ENCODE measurements at places on chromosomes 3 and 15. TPM values are rescaled to one million over a fixed set of nuclear protein-coding genes. Genes with fewer than 3 reads are reported as not detected.

The IL5RA gene
- 0.73 TPM for polyA plus RNA-seq

The GP5 gene
- 0.40 TPM for polyA plus RNA-seq

The RLBP1 gene
- not detected for polyA plus RNA-seq

The TERC gene
- polyA plus RNA-seq, result 0.35 TPM

The MYO5C gene
- 32.7 TPM for polyA plus RNA-seq

The ZCWPW2 gene
- 2.8 TPM for polyA plus RNA-seq

GRCh38 chr3:159732172-159733111 lies 256.2 kb upstream of the IL12A start:
- no peak for DNase-seq

DNA sequence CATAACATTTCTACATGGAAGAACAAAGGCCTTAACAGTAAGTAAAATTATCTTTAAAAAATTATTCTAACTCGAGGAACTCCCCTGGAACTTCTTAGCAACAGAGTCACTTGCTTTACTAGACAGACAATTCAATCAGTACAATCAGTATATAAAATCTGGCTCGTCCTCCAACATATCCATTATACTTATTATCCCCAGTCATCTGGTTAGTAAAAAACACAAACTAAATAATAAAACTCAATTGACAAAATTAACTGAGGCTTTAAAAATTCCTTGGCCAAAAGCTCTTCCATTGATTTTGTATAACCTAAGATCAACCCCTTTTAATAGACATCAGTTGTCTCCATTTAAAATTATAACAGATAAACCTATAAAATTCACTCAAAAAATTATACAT lies 105.6 kb downstream of the MYRIP start:
- DNase-seq, result no peak

- no peak for DNase-seq
Observed at GRCh38 chr15:41512940-41513505, 604 bp downstream of the LTK start.

- no peak for DNase-seq
Observed at GRCh38 chr3:127760791-127761440, 61.4 kb downstream of the MGLL start.

- DNase-seq, result no peak
Observed at GRCh38 chr15:56047354-56047753, 53.9 kb upstream of the NEDD4 start.

DNA sequence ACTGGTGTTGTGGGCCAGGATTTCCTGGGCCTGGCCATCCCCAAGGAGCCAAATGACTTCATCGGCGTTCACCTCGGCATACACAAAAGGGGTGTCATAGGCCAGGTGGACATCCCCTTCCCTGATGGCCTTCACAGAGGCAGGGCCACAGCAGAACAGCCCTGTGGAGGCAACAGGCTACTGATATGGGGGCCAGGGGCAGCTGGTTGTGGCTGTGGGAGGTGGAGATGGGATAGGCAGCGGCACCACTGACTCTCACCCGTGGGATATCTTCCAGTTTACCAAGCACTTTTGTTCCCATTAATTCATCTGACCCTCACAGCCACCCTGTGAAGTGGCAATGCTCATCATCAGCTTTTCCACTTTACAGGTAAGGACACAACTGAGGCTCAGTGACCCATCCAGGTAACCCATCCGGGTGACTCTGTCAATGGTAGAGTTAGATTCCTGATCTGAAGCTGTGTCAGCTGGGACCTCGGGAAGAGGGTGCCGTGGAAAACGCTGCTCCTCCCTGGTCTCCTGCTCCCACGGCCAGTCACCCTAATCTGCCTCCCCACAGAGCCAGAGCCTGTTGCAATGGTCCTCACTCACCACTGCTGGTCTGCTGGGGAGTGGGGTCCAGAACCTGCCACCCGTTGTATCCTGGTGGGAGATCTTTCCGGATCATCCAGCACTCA lies 15.3 kb upstream of the TGM5 start:
- no peak for DNase-seq

DNA sequence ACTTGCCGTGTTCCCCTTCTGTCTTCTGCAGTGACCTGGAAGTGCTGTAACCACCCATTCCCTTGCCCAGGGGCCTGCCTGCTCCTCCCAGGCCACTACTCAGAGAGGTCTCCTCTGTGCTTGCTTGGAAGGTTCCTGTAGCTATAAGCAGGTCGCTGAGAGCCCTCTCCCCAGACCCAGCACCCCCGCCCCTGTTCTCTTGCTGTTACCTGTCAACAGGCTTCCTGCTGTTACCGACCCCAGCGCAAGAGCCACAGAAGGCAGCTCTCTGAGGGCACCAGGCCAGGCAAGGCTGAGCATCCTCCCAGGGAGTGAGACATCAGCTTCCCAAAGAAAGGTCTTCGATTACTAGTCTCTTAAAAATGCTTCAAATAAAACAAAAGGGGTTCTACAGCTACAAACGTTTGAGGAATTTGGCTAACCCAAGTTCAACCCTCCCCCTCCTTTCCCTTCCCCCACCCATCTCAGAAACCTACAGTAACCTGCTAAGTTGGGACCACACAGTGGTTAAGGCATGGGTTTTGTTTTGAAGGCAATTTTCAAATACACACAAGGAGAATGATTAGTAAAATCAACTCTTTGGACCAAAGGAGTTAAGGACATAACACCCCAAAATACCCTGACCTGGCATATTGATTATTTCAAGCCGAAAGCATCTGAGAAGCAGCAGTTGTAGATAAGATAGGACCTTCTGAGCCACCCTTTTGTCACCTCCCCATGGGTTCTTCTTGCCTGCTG lies 74.9 kb upstream of the MFGE8 start:
- no peak for DNase-seq

- DNase-seq, result no peak
Observed at GRCh38 chr3:60652829-60653228, 598.4 kb downstream of the FHIT start.

- DNase-seq, result no peak
Observed at GRCh38 chr3:184372296-184372821, 5.6 kb downstream of the THPO start.
